ENCODE measurements at places on chromosomes 1 and 21. TPM values are rescaled to one million over a fixed set of nuclear protein-coding genes. Genes with fewer than 3 reads are reported as not detected.

- peaks cover 8% of the 10 kb centered on the region for H3K4me1 ChIP-seq
- no peak overlapping the region for H3K4me3 ChIP-seq
- H3K27ac ChIP-seq = no peak overlapping the region
- no peak for DNase-seq
- H3K27me3 ChIP-seq = peaks cover 12% of the 10 kb centered on the region
- no peaks in the 10 kb centered on the region for H3K36me3 ChIP-seq
These were observed 32.5 kb upstream of the BCL10 start for GRCh38 chr1:85308833-85309350.

GRCh38 chr1:61496501-61496900 lies 228.4 kb downstream of the TM2D1 start:
- H3K36me3 ChIP-seq = no peaks in the 10 kb centered on the region
- H3K27ac ChIP-seq = no peak overlapping the region
- no peaks in the 10 kb centered on the region for H3K27me3 ChIP-seq
- no peaks in the 10 kb centered on the region for H3K4me1 ChIP-seq

DNA sequence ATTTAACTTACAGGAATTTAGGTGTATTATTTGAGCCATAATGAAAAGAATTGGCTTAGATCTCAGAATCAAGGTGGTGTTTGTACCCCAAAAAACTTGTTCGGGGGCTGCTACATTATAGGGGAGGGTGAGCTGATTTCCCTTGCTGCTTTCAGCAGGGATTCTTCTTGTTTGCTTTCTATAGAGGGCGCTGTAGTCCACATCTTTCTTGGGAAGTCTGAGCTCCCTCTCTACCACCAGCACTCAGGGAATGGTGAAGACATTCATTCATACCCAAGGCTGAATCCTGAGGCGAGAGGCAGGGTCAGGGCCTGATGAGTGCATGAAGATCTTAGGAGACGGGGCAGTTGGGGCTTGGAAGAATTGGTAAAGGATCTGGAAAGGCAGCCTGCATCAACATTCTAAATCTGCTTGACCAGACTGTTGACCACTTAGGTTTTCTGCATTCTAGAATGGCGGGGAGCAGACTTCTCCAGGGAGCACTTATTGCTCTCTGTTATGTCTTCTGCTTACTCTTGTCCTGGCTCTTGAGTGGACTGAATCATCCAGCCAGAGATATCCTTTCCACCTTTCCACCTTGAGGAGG lies 18.9 kb downstream of the SPATA46 start:
- H3K27me3 ChIP-seq = no peaks in the 10 kb centered on the region
- no peaks in the 10 kb centered on the region for H3K4me1 ChIP-seq
- no peak overlapping the region for H3K27ac ChIP-seq
- no peaks in the 10 kb centered on the region for H3K36me3 ChIP-seq
- no peak for DNase-seq
- H3K4me3 ChIP-seq = no peak overlapping the region

DNA sequence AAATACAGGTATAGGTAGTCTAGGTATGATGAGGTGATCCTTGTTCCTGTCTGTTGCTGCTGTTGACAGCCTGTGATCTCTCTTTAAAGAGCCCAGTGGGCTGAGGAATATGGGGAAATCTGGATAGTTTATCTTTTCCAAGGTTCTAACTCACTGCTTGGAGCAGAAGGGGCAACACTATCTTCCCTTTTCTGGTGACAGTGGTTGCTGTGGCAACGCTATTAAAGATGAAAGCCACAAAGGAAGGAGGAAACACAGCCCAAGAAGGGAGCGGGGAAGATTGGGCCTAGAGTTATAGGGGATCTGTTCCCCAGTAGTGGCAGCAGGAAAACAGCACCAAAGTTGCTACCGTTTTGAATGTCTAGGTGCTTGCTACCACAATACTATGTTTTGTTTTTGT lies 8.8 kb downstream of the PCP4L1 start:
- no peak overlapping the region for H3K27ac ChIP-seq
- H3K27me3 ChIP-seq = no peaks in the 10 kb centered on the region
- no peaks in the 10 kb centered on the region for H3K36me3 ChIP-seq

DNA sequence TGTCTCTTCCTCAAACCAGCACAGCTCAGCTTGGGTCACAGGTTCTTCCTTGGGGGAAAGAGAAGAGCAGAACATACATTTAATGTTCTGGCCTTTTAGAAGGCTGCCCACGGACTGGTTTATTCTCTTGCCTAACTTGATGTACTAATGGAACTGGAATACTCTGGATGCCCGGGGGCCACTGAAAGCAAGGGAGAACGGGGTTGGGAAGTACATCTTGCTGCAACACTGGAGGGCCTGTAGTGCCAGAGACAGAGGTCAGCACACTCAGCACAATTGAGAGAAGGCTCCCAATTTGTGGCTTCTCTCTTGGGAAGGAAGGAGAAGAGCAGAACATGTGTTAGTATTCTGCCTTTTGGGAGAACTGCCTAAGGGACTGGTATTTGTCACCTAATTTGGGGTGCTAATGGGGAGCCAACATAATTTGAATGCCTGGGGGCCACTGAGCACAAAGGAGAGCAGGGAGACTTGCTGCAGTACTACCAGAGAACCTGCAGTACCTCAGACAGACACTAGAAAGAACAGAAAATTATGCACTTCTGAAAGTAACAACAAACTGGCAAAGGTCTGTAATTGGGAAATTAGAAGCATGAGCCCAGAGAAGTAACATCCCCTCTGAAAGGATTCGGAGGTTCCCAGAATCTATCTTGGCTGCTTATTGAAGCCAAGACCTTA lies 14.1 kb downstream of the ZNF691 start:
- DNase-seq = no peak
- no peaks in the 10 kb centered on the region for H3K36me3 ChIP-seq
- H3K27ac ChIP-seq = no peak overlapping the region
- no peak overlapping the region for H3K4me3 ChIP-seq

- DNase-seq = no peak
- H3K4me1 ChIP-seq = no peaks in the 10 kb centered on the region
- H3K27ac ChIP-seq = no peak overlapping the region
- H3K36me3 ChIP-seq = no peaks in the 10 kb centered on the region
- H3K4me3 ChIP-seq = no peak overlapping the region
These were observed 17.0 kb downstream of the TNNT2 start for GRCh38 chr1:201360486-201360885.

DNA sequence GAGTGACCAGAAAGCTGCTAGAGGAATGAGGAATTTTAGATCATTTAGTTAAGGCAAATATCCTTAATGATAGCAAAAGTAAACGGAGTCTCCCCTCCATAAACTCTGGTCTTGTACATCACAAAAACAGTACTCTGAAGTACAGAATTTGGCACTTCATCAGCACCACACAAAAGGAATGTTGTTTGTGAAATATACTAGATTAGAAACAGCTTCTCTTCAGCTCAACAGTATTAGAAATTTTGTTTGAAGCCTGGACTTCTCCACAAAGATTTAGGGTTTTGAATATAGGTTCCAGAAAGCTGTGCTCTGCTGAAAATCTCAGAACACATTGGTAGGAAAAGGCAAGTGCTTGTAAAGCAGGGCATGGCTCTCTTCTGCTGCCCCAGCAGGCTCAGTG lies 135.1 kb upstream of the PTGFR start:
- no peaks in the 10 kb centered on the region for H3K27me3 ChIP-seq
- H3K36me3 ChIP-seq = no peaks in the 10 kb centered on the region
- H3K27ac ChIP-seq = no peak overlapping the region
- H3K4me1 ChIP-seq = no peaks in the 10 kb centered on the region

GRCh38 chr21:44957047-44957831 lies 17.4 kb downstream of the SLX9 start:
- peaks cover 4% of the 10 kb centered on the region for H3K36me3 ChIP-seq
- H3K27me3 ChIP-seq = no peaks in the 10 kb centered on the region
- no peak overlapping the region for H3K27ac ChIP-seq
- H3K4me1 ChIP-seq = no peaks in the 10 kb centered on the region

- H3K4me1 ChIP-seq = no peaks in the 10 kb centered on the region
- H3K4me3 ChIP-seq = no peak overlapping the region
- DNase-seq = no peak
- no peaks in the 10 kb centered on the region for H3K27me3 ChIP-seq
These were observed 148.1 kb downstream of the RGS7 start for GRCh38 chr1:241208910-241209379.

DNA sequence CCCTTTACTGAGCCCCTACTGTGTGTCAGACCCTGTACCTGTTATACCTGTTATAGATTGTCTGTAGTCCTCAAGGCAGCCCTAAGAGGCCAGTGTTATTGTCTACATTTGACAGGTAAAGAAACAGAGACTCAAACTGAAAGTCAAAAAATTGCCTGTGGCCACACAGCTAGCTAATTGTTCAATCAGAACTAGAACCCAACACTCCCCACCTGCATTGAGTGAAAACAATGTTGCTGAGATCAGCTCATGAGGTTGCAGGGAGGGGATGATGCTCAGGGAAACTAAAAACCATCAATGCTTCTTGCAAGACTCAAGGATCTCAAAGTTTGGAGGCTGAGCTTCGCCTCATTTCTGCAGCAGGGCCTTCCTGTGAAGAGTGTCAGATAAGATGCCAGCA lies 109.5 kb upstream of the LMO4 start:
- no peak for DNase-seq
- H3K36me3 ChIP-seq = no peaks in the 10 kb centered on the region
- no peak overlapping the region for H3K4me3 ChIP-seq
- no peaks in the 10 kb centered on the region for H3K4me1 ChIP-seq

DNA sequence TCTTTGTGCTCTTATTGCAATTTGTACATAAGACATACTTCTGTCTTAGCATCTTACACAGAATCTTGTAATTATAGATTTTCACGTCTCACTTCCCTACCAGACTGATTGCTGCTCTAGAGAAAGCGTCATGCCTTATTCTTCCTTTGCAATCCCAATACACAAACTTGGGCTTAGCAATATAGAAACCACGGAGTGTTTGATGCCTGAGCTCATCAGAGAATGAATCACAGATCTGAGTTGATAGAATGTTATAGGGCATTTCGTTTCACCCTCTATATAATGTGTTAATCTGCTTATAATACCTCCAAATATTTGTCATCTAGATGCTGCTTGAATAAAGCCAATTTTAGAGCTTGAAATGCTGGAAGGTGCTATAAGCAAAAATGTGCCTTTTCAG lies 6.6 kb downstream of the FMO1 start:
- no peak overlapping the region for H3K4me3 ChIP-seq
- H3K27ac ChIP-seq = no peak overlapping the region
- H3K27me3 ChIP-seq = peaks cover 8% of the 10 kb centered on the region
- H3K36me3 ChIP-seq = no peaks in the 10 kb centered on the region

- H3K4me3 ChIP-seq = no peak overlapping the region
- no peaks in the 10 kb centered on the region for H3K27me3 ChIP-seq
- H3K36me3 ChIP-seq = no peaks in the 10 kb centered on the region
- DNase-seq = no peak
- H3K4me1 ChIP-seq = no peaks in the 10 kb centered on the region
These were observed 1.6 kb downstream of the FCN3 start for GRCh38 chr1:27372808-27373690.

The B3GALT5 gene
- total RNA-seq = not detected

The JTB gene
- total RNA-seq = 130 TPM

The PCSK9 gene
- not detected for total RNA-seq

The TDRD5 gene
- total RNA-seq = not detected

The EPHA2 gene
- total RNA-seq = not detected

All from CD4-positive, alpha-beta memory T cell (primary cell).